Omental fat pad (tissue), 4 donors: ENCODE measurements at places on chromosomes 12 and 14. TPM values are rescaled to one million over a fixed set of nuclear protein-coding genes. Genes with fewer than 3 reads are reported as not detected.

- no peak for DNase-seq
These were observed 16.6 kb upstream of the MCRS1 start for GRCh38 chr12:49584591-49584990.

GRCh38 chr12:1848745-1849144 lies 28.4 kb downstream of the LRTM2 start:
- no peak for DNase-seq

DNA sequence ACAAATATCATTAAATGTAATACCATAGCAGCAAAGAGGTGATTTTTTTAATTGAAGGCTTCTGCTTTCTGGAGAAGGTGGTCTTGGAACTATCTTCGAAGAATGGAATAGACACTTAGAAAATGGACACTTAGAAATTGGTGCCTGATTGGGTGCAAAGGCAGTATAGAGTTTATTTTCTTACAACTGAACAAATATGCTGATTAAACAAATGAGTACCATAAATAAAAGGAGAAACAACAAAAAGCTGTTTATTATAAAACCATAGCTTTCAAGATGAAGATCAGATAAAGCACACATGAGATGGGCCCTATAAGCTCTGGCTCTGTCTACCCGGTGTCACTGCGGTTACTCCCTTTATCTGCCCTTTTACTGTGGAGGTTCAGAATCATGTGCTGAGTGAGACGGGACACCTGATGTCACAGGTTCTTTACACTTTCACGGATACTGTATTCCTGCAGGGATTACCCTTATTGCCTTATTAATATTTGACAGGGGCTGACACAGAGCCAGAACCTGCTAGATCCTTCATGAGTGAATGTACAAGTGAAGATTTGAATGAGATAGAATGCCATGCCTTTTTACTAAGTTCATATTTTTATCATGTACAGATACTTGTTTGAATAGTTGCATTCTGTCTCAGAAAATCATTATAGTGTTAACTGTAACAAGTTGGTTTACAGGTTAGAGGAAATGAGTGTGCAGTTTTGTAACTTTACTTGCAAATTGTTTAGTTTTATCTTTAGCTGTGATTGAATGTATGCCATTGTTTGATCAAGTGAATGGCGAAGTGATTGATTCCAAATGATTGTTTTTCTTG lies 477.5 kb upstream of the RGS6 start:
- no peak for DNase-seq

GRCh38 chr12:2163177-2163941 lies 110.6 kb downstream of the CACNA1C start:
- DNase-seq, result peak; percentile 55

GRCh38 chr12:111753144-111753881 lies 13.4 kb upstream of the ALDH2 start:
- no peak for DNase-seq

- DNase-seq, result no peak
These were observed 73.8 kb upstream of the DACT1 start for GRCh38 chr14:58563978-58564377.

DNA sequence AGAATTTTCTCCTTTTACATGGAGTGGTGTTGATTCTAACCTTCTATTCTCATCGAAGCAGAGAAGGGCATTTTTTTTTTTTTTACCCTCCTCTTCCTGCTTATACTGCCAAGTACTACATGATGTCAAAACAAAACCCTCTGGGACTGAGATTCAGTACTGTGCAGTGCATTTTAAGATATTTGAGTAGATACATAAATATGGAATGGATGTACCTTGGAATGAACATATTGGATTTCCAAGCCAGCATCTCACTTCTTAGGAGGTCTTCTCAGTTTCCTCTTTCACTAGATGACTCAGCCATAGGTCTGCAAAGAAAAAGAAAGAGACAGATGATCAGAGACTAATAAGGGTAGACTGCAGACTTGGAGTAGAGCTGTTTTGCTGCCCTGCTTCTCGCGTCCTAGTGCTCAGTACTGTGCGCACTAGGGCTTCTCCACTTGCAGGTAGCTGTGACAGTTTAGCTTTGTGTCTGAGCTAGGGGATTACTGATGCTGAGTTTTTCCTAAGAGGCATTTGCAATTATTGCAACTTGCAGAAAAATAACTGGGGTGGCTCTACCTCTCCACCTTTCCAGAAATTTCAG lies 20.4 kb downstream of the TPH2 start:
- DNase-seq, result no peak

GRCh38 chr12:68119724-68120211 lies 39.8 kb downstream of the IFNG start:
- no peak for DNase-seq

GRCh38 chr12:4034921-4035320 lies 161.7 kb upstream of the PARP11 start:
- DNase-seq, result no peak

DNA sequence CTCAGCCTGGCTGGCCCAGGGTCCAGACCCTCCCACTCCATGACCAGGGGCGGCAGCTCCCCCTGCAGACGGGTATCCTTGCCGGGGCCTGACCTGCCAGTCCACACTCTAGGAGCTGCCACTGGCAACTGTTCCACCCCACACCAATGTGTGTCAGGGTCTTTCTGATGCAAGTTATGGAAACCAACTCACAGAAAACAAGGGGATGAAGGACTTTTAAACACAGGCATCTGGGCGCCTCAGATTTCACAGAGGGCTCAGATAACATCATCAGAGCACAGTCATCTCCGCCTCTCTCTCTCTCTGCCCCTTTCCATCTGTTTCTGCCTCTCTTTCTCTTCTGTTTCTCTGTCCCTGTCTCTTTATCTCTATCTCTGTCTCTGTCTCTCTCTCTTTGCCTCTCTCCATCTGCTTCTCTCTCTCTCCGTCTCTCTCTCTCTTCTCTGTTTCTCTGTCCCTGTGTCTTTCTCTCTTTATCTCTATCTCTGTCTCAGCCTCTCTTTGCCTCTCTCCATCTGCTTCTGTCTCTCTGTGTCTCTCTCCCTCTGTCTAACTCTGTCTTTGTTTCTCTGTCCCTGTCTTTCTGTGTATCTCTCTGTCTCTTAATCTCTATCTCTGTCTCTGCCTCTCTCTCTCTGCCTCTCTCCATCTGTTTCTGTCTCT lies 67.4 kb upstream of the FBRSL1 start:
- no peak for DNase-seq

- DNase-seq, result no peak
These were observed 13.0 kb upstream of the OR6J1 start for GRCh38 chr14:22656945-22657731.

- DNase-seq, result no peak
These were observed 14.4 kb downstream of the PLEKHG7 start for GRCh38 chr12:92717202-92717601.

- no peak for DNase-seq
These were observed 6.6 kb upstream of the WNT5B start for GRCh38 chr12:1622406-1622805.

DNA sequence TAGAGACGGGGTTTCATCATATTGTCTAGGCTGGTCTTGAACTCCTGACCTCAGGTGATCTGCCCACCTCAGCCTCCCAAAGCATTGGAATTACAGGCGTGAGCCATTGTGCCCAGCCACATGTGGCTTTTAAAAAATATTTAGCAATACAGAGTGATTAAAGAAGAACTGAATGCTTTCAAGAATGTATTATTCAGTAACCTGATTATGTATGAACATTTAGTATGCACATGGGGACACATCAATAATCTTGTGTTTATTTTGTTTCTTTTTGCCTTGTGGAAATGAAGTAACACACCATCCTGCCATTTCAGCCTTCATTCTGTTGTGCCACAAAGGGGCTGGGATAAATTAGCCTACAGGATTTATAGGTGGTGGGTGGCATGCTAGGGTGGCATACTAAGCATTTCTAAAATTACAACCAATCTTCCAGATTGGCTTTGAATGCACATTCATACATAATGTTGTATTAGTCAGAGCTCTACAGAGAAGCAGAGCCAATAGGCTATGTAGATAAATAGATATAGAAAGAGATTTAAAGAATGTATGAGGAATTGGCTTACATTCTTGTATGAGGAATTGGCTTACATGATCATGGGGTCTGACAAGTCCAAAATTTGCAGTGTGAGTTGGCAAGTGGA lies 25.5 kb upstream of the TXNRD1 start:
- DNase-seq, result no peak

DNA sequence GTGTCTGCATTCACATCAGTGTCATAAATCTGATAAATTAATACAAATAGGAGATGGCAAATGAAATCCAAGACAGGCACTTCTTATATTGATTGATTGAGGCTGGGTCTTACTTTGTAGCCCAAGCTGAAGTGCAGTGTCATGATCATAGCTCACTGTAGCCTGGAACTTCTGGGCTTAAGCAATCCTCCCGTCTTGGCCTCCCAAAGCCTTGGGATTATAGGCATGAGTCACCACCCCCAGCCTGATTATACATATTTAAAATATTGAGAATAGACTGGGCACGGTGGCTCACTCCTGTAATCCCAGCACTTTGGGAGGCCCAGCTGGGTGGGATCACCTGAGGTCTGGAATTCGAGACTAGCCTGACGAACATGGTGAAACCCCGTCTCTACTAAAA lies 51.3 kb downstream of the MARK3 start:
- DNase-seq, result no peak

DNA sequence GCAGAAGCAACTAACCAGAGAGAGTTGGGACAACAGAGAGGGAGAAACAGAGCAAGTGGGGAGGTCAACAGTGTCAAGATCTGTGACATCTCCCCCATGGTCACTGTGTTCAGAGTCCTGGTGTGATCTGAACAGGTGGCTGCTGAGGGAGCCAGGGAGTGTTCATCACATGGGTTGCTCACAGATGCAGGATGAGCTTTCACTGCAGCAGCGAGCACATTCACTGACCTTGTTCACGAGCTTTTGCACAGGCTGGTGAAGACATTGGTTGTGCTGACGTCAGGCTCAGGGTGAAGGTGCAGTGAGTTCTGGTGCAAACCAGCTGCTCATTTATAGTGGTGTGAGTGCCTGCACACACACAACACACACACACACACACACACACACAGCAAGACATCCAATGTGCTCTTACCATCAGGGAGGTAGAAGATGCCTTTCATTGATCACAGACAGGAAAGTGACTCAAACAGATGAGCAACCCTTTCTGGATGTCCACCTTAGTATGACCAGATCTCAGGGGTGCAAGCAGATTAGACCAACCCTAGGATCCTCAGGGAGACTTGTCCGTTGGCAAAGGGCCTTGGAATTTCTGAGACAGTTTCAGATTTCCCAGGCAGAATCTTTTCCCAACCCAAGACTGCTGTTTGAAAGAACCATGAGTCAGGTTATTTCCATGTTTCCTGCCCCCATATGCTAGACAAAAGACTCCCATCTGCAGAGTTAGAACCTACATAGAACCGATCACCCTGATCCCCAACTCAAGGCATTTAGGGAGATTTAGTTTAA lies 44.3 kb upstream of the OR10AD1 start:
- DNase-seq, result no peak

DNA sequence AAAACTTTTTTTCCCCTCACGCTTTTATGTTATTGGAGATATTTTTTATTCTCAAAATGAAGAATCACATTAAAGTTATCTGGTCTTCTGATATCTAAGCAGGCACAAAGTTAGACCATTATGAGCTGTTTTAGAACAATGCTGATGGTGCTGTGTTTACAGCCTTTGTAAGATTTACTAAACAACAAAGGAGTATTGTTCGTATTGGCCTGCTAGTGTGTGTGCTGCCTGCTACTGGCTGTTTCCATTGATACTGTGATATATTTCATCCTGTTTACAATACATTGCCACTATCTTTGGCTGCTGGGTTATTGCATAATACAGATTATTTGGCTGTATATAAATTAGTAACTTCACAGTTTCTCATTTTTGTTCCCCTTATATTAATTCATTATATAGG lies 220.8 kb downstream of the ITPR2 start:
- no peak for DNase-seq

- DNase-seq, result no peak
These were observed 17.9 kb downstream of the SIVA1 start for GRCh38 chr14:104770851-104771272.

DNA sequence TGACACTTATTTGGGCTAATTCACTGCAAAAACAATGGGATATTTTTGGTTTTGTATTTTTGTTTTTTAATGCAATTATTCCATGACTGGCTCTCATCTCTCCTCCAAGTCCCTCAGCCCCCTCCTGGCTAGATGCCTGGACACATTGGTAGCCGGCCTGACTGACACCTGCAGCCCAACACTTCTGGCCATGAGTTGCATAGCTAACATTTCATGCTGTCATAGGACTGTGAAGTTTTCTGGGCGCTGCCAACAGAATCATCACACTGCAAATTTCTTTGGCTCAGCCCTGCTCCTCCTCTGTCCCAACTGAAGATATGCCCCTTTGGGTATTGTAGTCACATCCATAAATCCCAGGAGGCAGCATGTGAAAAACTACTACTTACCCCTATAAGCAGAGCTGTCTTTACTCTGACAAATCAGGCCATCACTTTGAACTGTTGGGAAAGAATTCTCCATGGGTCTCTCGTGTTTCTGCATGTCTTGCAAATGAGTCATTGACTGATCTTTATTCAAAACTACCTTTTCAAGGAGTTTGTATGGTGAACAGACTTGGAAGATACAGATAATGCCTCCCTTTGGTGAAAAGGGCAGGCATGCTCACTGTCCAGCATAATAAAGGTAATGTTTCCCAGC lies 126.7 kb upstream of the LGR5 start:
- no peak for DNase-seq

DNA sequence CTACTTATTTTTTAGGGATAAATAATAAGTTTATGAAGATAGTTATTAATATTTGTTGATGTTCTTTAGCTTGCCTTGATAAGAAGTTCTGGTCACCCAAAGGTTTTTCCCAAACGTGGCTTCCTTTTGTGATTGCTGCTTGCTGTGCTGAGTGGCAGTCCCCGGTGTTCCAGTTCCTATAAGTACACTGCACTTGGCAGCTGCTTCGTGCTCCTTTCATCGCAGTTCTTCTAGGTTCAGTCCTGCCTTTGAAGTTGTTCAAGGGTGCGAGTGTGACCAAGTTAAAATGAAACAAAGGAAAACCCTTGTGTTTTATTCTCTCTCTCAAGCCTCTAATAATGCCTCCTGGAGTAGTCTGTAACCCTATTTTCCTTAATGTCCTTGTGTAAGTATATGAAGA lies 128.5 kb upstream of the ATF1 start:
- no peak for DNase-seq

GRCh38 chr14:24372701-24373416 lies 4.9 kb downstream of the NFATC4 start:
- DNase-seq, result no peak

DNA sequence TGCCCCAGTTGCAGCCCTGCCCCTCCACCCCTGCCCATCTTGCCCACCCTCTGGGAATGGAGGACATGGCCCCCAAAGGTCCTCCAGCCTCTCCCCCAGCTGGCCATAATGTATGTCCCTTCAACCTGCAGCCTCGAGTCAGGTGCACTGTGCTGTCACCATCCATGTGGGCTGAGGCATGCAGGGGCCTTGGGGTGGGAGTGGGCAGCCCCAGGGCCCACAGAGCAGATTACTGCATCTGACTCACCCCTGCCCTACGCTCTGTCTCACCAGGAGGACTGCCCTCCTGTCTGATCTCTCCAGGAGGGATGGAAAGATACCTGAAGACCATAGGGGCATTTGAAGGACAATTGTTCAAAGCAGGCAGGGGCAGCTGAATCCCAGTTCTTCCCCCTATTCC lies 13.3 kb downstream of the SYNDIG1L start:
- DNase-seq, result no peak

Gene IGF1
- 68.1 TPM for total RNA-seq

Gene TOMM20L
- total RNA-seq, result not detected

Gene SERPINA3
- 130 TPM for total RNA-seq

Gene FERMT2
- total RNA-seq, result 167 TPM
